ENCODE measurements at places on chromosomes 13 and 19.
A peak's percentile ranks its signal among the peaks of the same experiment; 100 is the strongest.

GRCh38 chr19:47430041-47430802 is 10.9 kb upstream of the MEIS3 start:
- peak; percentile 65 for DNase-seq

DNA sequence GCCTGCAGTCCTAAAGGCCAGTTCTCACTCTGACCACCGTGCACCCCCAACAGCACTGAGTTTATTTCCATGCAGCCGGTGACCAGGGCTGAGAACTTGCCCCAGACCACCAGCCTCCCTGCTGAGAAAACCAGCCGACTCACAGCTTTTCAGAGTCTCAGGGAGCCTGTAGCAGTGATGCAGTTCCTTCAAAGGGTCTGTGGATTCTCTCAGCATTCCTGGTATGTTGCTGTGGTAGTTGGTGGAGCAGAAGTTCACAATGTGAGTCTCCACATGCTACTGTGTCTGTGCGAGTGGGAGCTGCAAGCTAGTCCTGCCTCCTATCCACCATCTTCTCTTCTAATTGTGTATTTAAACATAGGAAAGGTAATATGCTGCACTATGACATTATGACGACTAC is 254.9 kb upstream of the KLF12 start:
- no peak for DNase-seq

DNA sequence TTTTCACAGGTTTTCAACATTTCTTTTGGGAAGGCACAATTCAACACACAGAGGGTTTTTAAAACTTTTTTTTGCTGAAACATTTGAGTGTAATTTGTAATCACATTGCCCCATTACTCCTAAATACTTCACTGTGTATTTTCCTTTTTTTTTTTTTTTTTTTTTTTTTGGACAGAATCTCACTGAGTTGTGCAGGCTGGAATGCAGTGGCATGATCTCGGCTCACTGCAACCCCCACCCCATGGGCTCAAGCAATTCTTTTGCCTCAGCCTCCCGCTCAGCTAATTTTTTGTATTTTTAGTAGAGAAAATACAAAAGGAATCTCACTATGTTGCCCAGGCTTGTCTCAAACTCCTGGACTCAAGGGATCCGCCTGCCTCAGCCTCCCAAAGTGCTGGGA is 14.8 kb upstream of the DNAJC15 start:
- no peak for DNase-seq

- DNase-seq: no peak
These were observed 15.7 kb downstream of the COL4A1 start for GRCh38 chr13:110291286-110291685.

GRCh38 chr13:44300895-44301638 is 72.6 kb upstream of the SERP2 start:
- DNase-seq: no peak
